ENCODE measurements at places on chromosomes 13 and 19.

GRCh38 chr13:49300276-49300675 lies 52.6 kb downstream of the CDADC1 start:
- DNase-seq, result no peak

- DNase-seq, result no peak
Measured at GRCh38 chr13:93226065-93226622, 463 bp upstream of the GPC6 start.

DNA sequence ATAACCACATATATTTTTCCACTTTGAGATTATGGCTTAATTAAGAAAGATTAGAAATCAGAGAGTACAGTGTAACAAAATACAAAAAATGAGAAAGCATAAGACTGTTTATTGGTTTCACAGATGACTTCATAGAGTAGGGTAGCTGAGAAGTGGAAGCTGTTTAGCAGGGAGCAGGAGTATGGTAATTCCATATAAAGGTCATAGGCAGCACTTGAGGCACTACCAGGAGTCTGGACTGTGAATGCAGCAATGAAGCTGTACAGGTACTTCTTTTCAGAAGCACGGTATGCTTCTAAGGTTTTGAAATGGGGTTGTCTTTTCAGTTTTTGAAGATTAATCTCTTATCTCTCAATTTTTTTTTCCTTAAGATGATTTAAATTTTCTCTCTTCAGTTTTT lies 69.2 kb downstream of the MICU2 start:
- no peak for DNase-seq

- DNase-seq, result no peak
Measured at GRCh38 chr19:23699521-23699860, 12.5 kb upstream of the ZNF675 start.

DNA sequence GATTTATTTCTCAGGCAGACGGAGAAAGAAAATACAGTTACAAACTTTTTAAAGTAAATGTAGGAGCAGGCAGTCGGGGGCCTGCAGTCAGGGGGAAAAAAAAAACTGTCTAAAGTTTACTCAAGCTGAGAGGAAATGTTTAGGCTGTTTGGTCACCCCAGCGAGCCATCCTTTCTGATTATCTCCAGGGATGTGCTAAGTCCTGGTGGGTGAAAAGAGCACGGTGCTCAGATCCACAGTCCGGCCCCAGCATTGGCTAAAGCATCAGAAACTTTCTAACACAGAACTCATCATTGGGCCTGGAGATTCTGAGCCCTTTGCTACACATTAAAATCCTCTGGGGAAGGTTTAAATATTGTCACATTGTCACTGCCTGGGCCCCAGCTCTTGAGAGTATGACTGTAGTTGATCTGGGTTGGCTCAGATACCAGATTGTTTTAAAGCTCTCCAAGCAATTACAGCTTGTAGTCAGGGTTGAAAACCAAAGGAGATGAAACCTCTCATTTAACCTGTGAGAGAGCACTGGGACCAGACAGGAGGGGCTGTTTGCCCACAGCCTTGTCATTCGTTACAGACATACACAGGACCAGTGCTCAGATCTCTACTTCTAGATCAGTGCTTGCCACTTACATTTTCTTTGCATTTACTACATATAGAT lies 131.1 kb upstream of the HTR2A start:
- no peak for DNase-seq

GRCh38 chr19:44796701-44797115 lies 12.2 kb upstream of the BCAM start:
- no peak for DNase-seq

- DNase-seq, result no peak
Measured at GRCh38 chr13:73810647-73811046, 323.6 kb downstream of the KLF12 start.

DNA sequence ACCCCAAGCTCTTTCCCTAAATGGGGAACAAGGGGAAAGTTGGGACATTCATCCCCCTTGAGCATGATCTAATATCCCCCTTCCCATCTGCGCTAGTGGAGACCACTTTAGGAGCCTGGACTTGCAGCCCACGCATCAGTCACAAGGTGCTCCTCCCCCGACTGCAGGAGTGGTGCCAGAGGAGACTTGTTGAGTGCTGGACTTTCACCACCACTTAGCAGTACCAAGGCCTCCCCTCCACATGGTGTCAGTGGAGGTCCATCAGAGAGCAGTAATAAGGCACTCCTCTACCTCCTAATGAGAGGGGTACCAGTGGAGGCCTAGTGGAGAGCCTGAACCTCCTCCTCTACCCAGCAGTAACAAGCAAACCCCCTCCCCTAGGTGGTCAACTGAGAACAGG lies 22.5 kb downstream of the CAB39L start:
- DNase-seq, result no peak

DNA sequence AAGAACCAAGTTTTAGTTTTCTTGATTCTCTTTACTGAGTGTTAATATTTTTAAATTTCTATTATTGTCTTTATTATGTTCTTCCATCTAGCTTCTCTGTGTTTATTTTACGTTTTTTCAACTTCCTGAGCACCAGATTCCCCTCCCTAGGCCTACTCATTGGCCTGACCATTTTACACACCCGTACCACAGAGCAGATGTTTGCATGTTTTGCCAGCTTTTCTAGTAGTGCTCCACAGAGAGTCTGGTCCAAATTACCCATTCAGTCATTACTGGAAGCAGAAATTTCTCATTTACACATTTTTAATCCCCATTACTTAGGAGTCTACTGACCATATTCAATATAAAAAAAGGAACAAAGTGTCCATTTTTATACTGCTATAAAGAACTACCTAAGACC lies 66.9 kb downstream of the ING1 start:
- DNase-seq, result no peak

DNA sequence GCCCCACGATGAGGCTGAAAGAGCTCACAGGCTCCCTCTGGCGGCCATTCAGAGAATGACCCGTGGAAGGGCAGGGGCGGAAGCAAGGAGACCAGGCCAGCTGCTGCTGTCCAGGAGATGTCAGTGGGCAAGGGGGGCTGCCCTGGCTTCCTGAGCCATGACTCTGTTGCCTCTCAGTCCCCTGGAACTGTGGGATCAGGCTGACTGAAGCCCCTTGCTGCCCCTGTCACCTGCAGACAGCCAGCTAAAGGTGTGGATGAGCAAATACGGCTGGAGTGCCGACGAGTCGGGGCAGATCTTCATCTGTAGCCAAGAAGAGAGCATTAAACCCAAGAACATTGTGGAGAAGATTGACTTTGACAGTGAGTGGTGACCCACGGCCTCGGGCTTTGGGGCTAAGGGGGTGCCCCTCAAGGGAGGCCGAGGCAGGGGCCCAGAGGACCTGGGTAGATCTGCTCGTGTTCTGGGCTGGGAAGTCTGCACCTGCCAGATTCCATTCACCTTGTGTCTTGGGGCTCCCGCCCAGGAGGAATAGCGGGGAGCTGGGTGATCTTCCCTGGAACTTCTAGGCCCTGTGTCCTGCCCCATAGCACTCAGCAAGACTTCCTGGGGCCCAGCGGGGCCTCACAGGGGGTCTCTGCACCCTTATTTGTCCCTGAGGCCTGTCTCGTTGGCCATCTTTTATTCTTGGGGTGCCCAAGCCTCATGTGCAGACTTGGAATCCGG lies 12.5 kb upstream of the ACTN4 start:
- no peak for DNase-seq

- DNase-seq, result no peak
Measured at GRCh38 chr19:5232798-5233505, 107.7 kb downstream of the PTPRS start.

DNA sequence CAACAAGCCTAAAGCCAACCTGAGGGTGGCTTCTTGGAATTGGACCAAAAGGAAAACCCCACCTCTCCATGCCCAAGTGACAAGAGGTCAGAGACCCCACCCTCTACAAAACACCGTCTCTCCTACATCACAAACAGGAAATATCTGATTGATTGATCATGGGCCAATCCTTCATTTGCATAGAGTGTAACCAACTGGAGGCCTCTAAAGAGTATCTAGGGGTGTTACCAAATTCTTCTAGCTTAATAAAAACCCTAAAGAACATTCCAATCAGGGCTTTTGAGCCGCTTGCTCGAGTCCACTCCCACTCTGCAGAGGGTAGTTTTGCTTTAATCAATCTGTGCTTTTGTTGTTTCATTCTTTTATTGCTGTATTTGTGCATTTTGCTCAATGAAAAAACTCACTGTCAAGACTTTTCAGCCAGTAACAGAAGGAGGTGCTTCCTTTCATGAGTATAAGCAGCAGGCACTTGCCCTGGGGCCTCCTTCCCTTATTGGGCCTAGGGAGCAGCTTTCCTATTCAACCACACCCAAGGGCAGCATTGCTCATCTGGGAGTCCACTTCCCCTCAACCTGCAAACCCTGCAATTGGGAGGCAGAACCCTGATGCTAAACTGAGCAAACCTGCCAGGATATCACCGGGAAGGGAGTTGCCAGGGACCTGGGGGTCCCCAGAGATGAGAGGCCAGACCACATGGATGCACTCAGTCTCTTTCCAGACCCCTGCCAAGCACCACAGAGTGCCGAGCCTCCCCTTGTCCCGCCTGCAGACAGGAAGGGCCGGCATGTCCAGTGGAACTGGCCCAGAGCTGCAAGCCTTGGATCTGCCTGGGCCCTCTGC lies 154.3 kb upstream of the VSTM2B start:
- DNase-seq, result no peak

GRCh38 chr13:107806726-107807125 lies 408.6 kb downstream of the LIG4 start:
- DNase-seq, result no peak

DNA sequence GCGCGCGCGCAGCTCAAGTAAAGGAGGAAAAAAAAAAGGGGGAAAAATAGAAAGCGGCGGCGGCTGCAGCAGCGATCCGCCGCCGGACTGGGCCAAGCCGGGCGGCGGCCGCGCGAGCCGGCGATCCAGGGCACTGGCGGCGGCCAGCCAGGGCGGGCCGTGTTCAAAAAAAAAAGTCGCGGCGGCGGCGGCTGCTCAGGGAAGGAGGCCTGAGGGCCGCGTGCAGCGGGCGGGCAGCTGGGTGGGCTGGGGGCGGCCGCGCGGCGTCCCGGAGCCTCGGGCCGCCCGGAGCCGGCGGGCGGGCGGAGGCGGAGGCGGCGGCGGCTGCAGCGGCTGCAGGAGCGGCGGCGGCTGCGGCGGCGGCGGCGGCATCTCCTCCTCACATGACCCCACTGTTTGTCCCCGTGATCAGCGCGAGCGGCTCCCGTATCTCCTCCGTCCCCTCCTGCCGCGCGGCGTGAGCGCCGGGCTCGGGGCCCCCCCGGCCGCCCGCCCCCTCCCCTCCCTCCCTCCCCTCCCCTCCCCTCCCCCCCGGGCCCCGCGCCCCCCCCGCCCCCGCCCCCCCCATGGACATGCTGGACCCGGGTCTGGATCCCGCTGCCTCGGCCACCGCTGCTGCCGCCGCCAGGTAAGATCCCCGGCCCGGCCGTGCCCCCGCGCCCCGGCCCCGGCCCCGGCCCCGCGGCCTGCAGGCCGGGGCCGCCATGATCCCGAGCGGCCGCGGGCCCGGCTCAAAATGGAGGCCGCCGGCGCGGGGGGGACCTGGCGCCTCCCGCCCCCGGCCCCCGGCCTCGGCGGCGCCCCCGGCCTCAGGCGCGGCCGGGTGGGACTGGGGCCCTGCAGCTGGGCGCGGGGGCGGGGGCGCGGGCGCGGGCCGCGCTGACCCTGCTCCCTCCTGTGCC lies at the start of gene USF2:
USF2 (plus strand) TSS at position 427 of the 902 bp plus-strand sequence; CDS start at position 567, 140 bp downstream.
- peak; percentile 76 for DNase-seq

DNA sequence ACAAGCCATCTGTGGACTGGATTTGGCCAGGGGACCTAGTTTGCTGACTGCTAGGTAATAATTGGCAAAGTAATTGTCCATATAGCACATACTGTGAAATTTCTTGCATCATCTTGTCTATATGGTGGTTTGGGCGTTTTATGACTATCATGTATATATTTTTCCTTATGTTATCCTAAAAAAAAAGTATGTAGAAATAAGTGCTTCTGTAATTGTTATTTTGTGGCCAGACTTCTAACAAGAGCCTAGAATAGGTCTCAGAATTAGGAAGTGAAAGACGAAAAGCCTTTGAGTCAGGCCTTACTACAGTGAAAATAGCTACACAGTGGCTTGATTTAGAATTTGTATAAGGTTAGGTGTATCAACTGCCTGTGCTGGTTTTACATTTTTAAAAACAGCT lies 4.2 kb downstream of the FNDC3A start:
- DNase-seq, result no peak

DNA sequence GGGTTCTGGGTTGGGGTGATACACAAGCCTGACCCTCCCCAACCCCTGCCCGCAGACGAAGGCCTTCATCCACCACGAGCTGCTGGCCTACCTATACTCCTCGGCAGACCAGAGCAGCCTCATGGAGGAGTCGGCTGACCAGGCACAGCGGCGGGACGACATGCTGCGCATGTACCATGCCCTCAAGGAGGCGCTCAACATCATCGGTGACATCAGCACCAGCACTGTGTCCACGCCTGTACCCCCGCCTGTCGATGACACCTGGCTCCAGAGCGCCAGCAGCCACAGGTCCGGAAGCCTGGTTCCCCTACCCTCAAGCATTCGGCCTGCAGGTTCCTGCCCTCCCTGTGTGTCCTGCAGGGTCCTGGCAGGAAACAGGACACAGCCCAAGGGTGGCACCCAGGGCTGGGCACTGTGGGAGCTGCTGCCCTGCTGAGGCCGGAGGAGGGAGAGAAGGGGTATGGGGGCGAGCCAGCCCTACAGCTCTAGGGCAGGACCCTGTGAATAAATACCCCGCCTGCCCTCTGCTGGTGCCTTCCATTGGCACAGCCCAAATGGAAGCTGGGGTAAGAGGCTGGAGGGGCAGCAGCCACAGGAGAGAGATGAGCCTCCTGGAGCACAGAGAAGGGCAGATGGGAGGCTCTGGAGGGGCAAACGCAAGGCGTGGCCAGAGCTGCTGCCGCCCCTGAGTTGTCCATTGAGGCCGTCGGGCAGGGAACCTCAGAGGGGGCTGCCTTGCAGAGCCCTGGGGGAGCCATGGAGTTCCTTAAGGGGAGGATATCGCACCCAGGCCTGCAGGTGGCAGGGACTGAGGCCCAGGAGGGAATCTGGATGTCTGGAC lies 6.8 kb downstream of the TMED1 start:
- no peak for DNase-seq

DNA sequence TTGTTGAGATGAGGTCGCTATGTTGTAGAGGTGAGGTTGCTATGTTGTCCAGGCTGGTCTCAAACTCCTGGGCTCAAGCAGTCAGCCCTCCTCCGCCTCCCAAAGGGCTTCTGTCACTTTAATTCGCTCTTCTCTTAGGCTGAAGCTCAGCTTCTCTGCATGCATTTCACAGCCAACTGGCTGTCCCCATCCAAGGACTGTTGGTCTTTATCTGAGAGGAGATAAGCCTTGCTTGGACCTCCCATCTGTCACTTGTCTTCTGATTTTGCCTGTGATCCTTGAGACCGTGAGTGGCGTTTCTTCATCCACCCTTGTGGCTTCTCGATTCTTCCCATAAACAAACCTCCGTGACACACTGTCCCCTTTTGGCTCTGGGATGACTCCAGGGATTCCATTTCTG lies 24.4 kb downstream of the CERS1 start:
- DNase-seq, result no peak

Measured in putamen (tissue), 1 donor.